ENCODE measurements at places on chromosomes 3 and 15.

GRCh38 chr3:17423786-17424536 is 318.5 kb downstream of the TBC1D5 start:
- DNase-seq = no peak

DNA sequence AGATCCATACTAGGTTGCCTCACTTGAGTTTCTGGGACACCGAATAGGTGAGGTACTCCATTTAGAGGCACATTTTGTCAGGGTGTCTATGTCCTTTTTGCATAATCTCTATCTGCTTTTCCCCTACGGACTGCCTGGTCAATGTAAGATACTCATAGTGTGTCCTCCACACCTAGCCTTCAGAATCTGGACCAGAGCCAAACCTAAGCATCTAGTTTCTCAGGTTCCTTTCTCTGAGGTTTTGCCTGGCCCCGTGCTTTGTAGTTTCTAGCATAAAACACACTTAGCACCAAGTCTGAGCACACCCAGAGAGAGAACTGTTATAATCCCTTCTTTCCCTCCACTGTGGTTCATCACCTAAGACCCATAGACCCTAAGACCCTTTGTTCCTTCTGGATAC is 105.9 kb upstream of the MLF1 start:
- no peak for DNase-seq

GRCh38 chr3:52367891-52368880 is 52.1 kb downstream of the DNAH1 start:
- DNase-seq = peak; percentile 58

DNA sequence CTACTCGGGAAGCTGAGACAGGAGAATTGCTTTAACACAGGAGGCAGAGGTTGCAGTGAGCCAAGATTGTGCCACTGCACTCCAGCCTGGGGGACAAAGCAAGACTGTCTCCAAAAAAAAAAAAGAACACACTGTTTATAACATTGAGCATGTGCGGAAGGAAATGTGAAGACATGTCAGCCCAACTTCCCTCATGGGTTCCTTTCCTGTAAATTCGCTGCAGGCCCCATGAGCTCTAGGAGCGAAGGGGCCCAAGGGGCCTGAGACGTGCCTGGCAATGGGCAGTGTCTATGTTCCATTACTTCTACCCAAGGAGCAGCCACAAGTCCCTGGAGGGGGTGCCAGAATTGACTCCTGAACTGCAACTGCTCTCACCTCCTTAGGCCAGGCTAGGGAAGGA is 3.2 kb downstream of the PFKFB4 start:
- DNase-seq = no peak

GRCh38 chr3:197002701-197003454 is 26.7 kb downstream of the MELTF start:
- peak; percentile 99 for DNase-seq

DNA sequence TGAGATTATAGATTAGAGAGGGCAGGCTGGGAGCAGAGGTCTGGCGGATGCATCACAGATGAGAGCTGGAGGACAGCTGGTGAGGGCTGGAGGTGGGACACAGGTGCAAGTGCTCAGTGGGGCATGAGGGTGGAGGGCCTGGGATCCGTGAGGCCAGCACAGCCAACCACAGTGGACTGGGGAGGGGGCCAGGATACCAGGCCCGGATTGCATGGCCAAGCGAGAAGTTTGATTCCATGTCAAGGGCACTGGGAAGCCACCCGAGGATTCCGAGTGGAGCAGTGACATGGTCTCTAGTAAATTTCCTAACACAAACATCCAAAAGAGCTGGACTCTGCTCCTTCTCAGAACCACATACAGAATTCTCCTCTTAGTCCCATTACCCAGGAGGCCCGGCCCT is 44.0 kb upstream of the SLC41A3 start:
- DNase-seq = no peak

DNA sequence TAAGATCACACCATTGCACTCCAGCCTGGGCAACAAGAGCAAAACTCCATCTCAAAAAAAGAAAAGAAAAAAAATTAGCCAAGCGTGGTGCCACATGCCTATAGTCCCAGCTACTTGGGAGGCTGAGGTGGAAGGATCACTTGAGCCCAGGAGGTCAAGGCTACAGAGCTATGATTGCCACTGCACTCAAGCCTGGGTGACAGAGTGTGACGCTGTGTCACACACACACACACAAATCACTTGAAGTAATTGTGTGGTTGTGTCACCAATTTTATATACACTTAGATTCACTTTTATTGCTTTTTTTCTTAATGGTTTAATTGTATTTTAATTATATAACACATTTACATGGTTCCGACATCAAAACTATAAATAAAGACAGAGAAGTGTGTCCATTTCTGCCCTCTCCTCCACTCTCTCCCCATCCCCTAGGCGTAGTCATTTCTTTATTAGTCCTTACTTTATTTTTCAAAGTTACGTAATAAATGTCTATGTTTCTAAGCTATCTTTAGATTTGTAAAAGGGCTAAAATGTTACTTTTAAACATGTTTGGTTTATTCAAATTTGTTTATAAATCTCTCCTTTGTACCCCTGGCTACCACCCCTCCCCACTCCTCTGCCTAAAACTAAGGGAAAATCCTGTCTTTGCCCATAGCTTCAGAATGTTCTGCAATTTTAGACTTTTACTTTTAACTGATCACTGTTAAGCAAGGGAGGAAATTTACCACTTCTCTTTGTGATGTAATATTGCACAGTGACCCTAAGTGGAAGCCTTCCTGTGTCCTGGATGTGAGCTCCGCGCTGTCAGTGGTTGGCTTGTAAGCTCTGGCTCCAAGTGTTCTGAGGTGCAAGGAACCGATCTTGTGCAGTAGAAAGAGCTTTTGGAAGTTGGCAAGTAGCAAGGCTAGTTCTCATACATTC is 10.8 kb upstream of the VILL start:
- no peak for DNase-seq

- DNase-seq = no peak
Observed at GRCh38 chr15:29470311-29470710, 200.7 kb upstream of the NSMCE3 start.

DNA sequence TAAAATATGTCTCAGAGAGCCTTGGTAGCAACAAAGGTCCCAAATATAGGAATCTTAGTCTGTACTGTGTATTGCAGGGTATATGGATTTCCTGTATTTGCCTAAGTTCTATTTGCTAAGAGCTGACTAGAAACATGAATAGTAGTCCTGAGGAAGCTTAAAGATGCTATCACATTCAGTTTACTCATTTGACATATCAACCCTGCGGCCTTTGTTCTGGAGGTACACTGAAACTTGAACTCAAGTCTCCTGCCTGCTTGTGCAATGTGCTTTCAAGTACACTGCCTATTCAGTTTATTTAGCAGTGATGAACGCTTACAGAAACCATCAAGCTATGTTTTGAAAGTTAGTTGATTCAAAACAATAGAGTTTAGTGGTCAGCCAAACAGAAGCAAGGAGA is 21.1 kb downstream of the IL1RAP start:
- no peak for DNase-seq

- DNase-seq = no peak
Observed at GRCh38 chr3:46852334-46852720, 10.9 kb downstream of the MYL3 start.

- no peak for DNase-seq
Observed at GRCh38 chr15:96285305-96285704, 45.2 kb upstream of the NR2F2 start.

GRCh38 chr3:163838769-163839168 is 1239.5 kb downstream of the SI start:
- DNase-seq = peak; percentile 17

GRCh38 chr3:47057212-47057671 is 77.8 kb downstream of the NBEAL2 start:
- DNase-seq = no peak

GRCh38 chr3:49725906-49726681 is 2.3 kb upstream of the GMPPB start:
- DNase-seq = no peak

DNA sequence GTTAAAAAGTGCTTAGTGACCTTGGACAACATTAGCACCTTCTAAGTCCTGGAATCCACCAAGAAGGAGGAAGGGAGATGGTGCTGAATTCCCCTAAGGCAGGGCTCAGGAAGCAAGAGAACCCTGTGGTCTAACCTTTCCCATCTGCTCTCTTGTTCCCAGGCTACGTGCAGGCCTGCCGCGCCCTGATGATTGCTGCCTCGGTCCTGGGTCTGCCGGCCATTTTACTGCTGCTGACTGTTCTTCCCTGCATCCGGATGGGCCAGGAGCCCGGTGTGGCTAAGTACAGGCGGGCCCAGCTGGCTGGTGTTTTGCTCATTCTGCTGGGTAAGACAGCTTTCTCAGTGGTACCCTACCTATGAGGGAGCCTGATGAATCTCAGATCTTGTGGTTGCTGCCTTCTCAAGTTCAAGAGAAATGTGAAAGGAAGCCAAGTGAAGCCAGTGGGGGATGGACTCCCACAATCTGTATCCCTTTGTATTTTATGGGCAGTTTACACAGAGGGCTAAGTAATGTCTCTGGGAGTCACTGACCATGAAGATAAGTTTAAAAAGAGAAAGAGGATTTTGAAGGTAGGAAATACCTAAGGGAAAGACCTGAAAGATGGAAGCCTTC is 4.4 kb downstream of the CLDN11 start:
- no peak for DNase-seq

DNA sequence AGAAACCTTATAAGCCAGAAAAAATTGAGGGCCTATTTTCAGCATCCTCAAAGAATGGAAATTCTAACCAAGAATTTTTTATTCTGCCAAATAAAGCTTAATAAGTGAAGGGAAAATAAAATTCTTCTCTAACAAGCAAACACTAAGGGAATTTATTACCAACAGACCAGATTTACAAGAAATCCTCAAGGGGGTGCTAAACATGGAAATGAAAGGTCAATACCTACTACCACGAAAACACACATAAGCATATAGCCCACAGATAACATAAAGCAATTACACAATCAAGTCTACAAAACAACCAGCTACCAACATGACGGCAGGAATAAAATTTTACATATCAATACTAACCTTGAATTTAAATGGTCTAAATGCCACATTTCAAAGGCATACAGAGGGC is 883.5 kb downstream of the SI start:
- DNase-seq = no peak

DNA sequence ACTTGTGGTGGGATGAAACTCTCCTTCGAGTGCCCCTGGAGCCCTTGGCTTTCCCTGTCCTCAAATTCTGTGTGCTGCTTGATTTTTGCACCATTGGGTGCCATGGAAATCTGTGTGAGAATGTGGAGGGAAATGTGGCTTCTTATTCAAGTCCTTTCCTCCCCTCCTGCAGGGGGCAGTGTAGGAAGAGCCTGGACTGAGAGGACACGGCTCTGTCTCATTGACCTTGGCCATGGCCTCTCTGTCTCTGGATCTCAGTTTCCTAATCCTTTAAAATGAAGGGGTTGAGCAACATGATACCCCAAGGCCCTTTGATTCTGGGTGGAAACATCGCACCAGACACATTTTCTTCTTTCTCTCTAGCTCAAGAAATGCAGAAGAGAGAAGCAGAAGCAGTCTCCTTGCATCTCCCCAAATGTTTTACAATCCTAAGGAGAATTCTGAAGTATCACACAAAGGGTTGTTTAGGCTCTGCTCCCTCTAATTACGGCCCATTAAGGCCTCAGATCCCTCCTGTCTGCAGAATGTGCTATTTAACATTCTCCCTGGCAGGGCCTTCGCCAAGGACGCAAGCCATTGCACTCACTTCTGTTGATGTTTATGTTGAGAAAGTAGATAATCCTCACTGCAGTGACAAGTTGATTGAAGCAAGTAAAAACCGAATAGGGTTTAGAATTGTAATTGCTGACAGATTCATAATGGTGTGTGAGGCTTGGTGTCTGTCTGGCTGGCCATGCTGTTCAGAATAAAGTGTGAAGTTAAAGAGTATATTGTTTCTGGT is 169.1 kb downstream of the TPRG1 start:
- peak; percentile 34 for DNase-seq

GRCh38 chr3:96619475-96619874 is 194.9 kb upstream of the EPHA6 start:
- DNase-seq = no peak

DNA sequence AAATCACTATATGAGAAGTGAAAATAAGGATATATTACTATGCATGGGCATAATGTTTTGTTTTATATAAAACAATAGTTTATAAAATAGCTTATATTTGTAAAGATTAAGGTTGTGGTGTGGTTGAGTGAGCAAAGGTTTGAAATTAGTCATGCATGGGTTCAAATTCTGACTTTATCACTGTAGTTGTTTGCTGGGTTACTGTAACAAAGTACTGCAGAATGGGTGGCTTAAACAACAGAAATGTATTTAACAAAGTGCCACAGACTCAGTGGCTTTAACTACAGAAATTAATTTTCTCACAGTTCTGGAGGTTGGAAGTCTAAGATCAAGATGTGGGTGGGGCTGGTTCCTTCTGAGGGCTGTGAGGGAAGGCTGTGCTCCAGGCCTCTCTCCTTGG is 184.8 kb upstream of the THRB start:
- DNase-seq = no peak

DNA sequence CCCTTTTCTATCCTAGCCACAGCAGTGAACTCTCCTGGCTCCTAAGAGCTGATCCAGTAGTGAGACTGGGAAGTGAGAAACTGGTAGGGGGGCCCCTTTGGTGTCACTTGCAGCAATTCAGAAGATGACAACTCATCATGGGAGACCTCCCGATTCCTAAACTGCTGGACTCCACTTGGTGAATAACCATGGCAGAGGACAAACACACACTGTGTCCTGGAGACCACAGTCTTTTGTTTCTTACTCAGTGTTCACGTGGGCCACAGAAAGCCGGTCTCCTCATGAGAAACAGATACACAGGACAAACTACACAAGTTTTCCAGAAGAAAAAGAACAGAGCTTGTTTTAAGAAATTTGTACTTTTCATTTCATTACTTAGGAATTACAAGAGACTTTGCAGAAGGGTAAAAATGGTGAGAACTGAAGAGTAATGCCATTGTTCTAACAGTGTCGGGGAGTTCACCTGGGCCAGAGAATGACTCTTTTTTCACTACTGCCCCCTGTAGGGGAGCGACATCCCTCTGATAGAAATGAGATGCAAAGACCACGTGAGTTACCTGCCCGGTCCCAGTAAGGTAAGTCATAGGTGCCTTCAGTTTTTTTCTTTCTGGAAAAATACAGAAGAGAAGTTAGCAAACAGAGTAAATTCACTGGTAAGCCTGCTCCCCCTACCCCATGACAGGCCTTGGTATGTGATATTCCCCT is 38.1 kb downstream of the ST3GAL6 start:
- peak; percentile 29 for DNase-seq

- no peak for DNase-seq
Observed at GRCh38 chr3:115100806-115101205, 46.3 kb downstream of the ZBTB20 start.

DNA sequence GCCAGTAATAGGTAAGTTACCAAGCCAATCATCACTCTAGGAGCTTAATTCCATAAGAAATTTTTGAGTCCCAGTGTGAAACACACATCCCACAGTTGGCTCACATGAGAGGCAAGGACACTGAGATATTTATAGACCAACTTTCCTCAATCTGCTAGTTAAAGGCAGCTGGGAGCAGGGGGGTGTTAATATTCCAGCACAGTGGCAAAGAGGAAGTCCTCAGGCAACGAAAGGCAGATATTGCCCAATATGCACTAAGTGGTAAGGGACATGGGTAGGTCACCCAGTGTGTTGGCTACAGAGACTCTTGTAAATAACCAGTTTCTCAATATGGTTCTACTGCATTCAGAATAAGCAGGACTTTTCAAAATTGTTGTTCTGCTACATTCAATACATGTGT is 61.0 kb downstream of the TOP2B start:
- no peak for DNase-seq

GRCh38 chr3:136604961-136605360 is 147.2 kb downstream of the STAG1 start:
- DNase-seq = no peak
